Fibroblast of the aortic adventitia (primary cell): ENCODE measurements at places on chromosomes 12 and 14.
A peak's percentile ranks its signal among the peaks of the same experiment; 100 is the strongest.

GRCh38 chr12:57236925-57237595 is 7.5 kb downstream of the SHMT2 start:
- peak; percentile 66 for DNase-seq

DNA sequence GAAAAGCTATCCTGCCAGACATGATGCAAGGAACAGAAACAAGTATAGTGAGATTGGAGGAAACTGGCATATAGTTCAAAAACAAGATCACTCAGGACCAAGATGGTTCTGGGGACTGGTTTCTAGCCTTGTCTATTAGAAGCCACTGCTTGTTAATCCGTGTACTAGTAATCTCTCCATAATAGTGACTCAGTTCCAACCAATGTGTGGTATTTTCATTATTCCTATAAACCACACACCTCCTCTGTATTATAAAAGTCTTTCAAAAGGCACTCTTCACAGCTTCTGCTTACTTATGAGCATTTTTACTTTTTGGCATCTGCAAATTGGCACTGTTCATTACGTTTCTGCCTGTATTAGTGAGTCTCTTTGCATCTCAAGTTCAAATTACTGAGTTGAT is 140.3 kb downstream of the SLC6A15 start:
- DNase-seq: peak; percentile 11

GRCh38 chr12:49703647-49704137 is 3.5 kb downstream of the FMNL3 start:
- DNase-seq: peak; percentile 56

- DNase-seq: no peak
Observed at GRCh38 chr12:126974779-126975178, 1292.2 kb upstream of the TMEM132C start.

DNA sequence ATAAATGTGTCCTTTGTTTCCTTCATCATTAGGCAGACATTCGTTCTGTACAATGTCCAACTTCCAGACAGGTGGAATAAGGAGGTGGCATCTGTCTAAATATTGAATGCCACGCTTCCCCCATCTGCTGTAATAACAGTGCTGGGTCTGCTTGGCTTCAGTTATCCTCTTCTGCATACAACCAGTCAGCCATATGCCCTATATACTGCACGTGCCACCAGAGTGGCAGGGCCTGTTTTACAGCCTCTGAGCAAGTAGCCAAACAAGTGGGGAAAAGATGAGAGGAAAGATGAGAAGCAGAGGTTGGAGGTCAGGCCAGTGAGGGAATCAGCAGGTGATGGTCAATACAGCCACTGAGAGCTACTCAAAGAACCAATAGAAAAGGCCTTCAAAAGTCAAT is 55.4 kb downstream of the OTX2 start:
- no peak for DNase-seq

DNA sequence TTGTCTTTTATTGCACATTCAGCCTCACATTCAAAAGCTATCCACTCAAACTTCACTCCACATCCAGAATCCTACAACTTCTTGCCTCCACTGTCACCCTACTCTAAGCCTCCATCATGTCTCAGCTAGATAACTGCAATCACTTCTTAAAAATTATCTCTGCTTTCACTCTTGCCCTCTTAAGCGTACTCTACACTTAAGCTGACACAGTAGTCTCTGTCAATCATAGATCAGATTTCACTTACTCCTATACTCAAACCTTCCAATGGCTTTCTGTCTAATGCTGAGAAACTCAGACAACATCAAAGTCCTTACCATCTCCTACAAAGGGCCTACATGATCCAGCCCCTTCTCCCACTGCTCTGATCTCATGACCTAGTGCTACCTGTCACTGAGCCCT is 304.1 kb downstream of the ITPR2 start:
- no peak for DNase-seq

DNA sequence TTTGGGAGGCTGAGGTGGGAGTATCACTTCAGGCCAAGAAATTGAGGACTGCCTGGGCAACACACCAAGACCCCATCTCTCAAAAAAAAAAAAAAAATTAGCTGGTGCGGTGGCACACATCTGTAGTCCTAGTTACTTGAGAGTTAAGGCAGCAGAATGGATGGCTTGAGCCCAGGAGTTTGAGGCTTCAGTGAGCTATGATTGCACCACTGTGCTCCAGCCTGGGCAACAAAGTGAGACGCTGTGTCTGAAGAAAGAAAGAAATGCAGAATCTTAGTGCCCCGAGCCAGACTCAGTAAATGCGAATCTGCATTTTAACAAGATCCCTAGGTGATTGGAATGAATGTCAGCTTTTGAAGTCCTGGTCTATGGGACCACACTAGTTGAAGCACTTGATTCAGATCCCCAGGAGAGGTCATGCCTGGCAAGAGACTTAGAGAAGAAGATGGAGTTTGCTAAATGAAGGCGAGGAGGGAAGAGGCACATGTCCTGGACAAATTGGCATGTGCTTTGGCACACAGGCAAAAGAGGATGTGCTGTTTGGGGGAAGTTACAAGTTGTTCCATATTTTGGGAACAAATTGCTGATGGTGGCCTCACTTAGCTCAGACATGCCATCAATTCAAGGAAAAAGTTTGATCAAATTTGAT is 56.6 kb downstream of the DRAM1 start:
- DNase-seq: peak; percentile 66

- no peak for DNase-seq
Observed at GRCh38 chr12:9902539-9903228, 21.4 kb downstream of the KLRF2 start.

DNA sequence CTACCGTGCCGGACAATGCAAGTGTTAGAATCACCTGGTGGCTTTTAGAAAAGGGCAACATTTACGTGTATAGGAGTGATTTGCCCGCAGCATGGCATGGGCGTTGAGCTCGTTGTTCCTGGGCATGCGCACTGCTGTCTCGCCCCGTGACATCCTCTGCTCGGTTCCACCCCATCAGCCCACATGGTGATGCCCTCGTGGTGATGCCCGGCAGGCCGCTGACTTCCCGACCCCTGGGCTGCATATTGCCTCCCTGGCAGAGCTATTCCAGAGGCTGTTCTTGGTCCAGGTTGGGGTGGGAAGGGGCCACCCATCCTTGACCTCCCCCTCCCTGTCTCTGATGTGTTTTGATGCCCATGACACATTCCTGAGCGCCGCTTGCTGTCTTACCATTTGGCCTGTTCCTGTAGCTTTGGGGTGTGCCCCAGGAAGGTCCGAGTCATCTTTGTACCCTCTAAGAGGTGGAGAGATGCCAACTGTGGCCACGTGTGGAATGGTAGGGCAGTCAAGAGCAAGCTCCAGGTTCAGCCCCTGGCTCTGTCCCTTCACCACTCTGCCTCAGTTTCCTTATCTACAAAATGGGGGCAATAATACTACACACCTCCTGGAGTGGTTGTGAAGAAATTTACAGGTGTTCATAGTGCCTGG is 4.8 kb downstream of the HIP1R start:
- no peak for DNase-seq

GRCh38 chr12:107884769-107885694 is 110.5 kb downstream of the ASCL4 start:
- peak; percentile 61 for DNase-seq

- no peak for DNase-seq
Observed at GRCh38 chr12:29944269-29945000, 160.7 kb upstream of the TMTC1 start.
